ENCODE measurements at places on chromosomes 3 and 15. TPM values are rescaled to one million over a fixed set of nuclear protein-coding genes. Genes with fewer than 3 reads are reported as not detected.

DNA sequence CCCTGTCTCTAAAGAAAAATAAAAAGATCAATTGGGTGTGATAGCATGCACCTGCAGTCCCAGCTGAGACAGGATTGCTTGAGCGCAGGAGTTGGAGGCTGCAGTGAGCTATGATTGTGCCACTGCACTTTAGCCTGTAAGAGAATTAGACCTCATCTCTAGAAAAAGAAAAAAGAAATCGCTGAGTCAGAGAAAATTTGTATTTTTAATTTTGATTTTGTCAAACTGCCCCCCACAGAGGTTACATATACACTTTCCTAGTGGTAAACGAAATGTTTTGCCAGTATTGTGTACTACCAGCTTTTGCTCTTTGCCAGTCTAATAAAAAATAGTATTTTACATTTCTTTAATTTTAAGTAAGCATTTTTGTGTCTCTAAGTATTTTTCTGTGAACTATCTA lies 5.3 kb upstream of the CRYGS start:
- no peak for DNase-seq

- no peak for DNase-seq
Measured at GRCh38 chr3:31343075-31343474, 189.7 kb upstream of the STT3B start.

The VGLL3 gene
- 55.5 TPM for total RNA-seq

DNA sequence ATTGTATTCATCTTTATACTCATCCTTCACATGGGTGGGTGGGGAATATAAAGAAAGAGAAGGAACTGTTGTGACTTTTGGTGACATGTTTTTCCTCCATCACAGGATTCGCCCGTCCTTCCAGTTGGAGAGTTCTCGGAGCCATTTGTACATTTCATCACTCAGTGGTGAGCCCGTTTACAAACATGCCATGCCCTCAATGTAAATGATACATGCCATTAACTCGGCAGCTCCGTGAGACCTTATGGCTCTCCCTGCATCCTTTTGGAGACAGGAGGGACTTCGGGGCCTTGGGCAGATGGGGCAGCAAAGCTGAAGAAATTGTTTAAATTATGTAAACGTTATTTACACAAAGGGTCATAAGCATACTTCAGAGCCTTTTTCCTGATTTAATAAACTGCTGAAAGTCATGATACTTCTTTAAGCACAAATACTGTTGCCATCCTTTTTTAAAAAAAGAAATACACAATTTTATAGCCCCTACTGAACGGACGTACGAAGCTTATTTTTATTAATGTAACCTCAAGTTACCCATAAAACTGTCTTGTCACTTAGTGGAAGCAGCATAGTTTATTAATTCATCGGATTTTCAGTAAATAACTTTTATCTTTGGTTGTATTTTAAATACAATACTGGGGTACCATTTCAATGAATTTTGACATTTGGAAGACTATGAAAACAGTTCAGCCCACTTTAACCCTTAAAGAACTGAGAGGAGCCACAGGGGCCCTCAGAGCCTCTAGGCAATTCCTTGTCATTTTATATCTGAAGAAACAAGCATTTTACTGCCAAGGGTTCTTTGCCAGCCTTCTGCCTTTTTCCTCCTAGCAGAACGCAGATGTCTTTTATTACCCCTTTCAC lies 55.6 kb upstream of the SKOR1 start:
- no peak for DNase-seq

DNA sequence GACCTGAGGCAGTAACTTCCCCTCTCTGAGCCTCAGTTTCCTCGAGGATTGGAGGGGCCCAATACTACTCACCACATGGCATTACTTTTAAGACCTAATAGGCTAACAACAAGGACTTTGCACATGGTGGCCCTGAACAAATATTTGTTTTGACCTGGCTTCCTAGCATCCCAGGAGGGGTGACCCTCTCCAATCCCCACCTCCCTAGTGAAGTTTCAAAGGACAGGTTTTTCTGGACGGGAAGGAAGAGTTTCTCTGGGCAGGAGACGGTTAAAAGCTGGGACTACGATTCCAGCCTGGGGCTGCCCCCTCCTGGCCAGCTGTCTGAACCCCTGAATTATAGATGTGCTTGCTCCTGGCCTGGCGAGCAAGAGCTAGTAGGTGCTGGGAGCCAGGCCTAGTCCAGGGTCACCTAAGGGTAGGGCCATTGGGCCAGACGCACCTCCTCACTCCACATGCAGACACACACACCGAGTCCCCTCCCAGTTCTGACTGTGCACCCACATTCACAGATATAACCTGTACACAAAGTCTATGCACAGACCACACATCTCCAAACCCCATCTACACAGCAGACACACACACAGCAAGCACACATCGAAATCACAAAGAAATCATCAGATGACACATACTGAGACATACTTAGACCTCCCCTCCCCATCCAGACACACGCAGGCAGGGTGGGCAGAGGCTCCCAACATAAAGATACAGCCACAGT lies 2.7 kb upstream of the ISL2 start:
- DNase-seq: no peak

The DAG1 gene
- 86.7 TPM for total RNA-seq

The LRRC31 gene
- total RNA-seq: 0.91 TPM

GRCh38 chr3:101513419-101513986 lies 491 bp upstream of the SENP7 start:
- no peak for DNase-seq

DNA sequence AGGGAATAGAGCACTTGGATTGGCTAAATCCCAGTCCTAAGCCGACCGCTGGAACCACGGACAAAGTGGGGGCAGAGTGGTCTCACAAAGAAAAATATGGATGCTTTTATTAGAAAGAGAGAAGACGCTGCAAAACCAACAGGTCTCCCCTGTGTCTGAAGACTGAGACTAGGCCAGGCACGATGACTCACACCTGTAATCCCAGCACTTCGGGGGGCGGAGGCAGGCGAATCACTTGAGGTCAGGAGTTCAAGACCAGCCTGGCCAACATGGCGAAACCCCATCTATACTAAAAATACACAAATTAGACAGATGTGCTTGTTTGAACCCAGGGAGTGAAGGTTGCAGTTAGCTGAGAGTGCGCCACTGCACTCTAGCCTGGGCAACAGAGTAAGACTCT lies 61.8 kb downstream of the ZDHHC19 start:
- no peak for DNase-seq

GRCh38 chr15:92091155-92091734 lies 237.7 kb downstream of the SLCO3A1 start:
- peak; percentile 50 for DNase-seq

GRCh38 chr3:61872077-61872706 lies 310.8 kb downstream of the PTPRG start:
- no peak for DNase-seq

DNA sequence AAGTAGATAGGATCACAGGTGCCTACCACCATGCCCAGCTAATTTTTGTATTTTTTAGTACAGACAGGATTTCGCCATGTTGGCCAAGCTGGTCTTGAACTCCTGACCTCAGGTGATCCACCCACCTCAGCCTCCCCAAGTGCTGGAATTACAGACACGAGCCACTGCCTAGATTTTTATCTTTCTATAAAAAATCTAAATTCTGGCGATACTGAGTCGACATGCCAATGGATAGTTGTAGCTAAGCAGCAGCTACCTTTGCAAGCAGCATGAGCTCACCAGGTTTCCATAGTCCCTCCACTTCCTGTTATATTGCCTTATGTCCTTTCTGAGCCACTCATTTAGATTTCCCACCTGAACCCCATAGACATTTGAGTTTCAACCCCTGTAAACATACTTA lies 13.1 kb upstream of the FMN1 start:
- no peak for DNase-seq

DNA sequence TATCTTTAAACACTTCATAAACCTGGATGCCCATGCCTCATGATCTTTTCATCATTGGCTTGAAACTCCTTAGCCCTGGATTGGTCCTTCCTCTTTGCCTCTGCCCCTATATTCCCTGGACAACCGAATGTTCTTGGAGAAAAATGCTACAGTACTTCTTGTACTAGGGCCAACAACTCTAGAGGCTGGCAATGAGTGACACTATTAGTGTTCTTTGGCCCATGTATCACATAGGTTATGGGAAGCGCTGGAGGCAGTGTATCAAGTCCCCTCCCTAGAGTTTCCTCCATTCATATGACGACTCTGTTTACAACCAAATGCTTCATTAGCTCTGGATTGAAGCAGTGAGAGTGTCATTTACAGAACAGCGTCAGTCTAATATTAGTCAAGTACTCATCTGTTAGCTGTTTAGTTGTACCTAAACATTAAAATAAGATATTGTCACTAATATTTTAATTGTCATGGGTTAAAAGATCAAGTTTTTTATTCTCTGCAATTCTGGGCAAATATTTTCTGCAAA lies 66.4 kb upstream of the MYO5C start:
- no peak for DNase-seq

- DNase-seq: no peak
Measured at GRCh38 chr3:106452096-106452495, 583.3 kb upstream of the CBLB start.

DNA sequence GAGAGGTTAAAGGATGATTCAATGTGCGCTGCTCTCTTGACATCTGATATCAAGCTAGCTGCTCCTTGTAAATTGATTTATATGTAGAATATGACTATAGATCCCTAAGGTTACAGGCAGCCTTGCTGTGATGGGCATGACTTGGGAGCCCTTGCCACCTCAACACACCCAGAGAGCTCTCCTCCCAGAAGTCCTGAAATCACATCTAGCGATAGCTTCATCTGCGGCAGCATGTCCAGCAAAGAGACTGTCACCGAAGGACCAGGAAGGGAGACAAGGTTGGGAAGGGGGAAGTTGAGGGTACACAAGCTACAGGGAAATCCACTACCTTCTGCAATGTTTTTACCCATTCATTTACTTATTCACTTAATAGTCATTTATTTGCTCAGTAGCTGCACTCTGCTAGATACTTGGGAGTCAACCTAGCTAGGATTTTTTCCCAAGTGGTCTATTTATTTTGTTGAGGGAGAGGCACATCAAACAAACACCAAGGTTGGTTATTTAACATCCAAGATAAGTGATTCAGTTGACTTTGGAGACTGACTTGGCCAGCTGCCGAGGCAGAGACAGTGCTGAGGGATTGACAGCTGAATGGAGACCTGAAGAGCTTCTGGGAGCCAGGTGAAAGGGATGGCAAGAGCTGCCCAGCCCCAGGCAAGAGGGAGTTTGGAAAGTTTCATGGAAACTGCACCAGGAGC lies 205.8 kb upstream of the IL12A start:
- no peak for DNase-seq

The CCDC54 gene
- total RNA-seq: not detected

The PLA1A gene
- total RNA-seq: 2.8 TPM

The DLL4 gene
- 6.2 TPM for total RNA-seq

- DNase-seq: no peak
Measured at GRCh38 chr3:43072361-43072760, 33.5 kb downstream of the POMGNT2 start.

The TSEN2 gene
- total RNA-seq: 14.9 TPM

DNA sequence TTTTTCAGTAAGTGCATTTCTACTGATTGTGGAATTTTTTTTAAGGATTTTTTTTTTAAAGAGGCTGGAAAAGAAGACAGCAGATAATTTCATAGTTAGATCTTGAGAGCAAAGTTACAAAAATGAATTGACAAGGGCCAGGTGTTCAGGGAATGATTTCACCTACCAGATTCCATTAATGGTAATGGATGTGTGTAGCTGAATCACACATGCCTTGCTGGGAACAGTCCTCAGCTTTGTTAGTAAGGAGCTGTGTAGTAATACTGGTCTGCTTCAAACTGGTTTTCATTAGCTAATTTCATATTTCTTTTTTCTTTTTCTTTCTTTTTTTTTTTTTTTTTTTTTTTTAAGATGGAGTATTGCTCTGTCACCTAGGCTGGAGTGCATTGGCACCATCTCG lies 16.0 kb downstream of the NR1D2 start:
- DNase-seq: no peak
